Germinal center (tissue), 1 donor: ENCODE measurements at places on chromosomes 2 and 18.

DNA sequence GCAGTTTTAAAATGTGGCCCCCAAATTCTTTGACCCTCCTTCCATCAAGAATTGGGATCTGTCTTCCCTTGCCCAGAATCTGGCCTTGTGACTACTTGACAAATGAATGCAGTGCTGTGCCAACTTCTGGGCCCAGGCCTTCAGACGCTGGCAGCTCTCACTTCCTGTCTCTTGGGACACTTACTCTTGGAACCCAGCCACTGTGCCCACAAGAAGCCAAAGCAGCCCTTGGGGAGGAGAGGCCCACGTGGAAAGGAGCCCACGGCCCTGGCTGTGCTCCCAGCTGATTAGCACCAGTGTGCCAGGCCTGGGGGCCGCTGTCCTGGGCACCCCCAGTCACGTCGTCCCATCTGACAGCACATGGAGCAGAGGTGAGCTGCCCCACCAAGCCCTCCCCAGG is 56.6 kb downstream of the RPL37A start:
- DNase-seq: no peak

- DNase-seq: no peak
Observed at GRCh38 chr18:3663870-3664512, 214.0 kb downstream of the TGIF1 start.

DNA sequence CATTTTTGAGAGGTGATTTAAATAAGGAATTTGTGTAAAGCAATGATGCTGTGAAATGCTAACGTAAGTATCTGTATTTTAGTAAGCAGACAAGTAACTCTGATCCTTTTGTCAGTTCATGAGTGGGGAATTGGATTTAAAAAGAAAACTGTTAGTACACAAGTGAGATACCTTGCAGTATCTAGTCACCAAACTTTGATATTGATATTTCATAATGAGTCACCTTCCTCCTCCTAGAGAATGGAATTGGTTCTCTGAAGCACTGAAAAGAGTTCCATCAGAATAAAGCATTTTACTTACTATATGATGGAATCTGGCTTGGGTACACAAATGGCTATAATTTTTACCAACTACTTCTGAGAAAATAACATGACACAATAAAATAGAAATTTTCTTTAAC is 232.2 kb downstream of the ZNF804A start:
- DNase-seq: no peak

DNA sequence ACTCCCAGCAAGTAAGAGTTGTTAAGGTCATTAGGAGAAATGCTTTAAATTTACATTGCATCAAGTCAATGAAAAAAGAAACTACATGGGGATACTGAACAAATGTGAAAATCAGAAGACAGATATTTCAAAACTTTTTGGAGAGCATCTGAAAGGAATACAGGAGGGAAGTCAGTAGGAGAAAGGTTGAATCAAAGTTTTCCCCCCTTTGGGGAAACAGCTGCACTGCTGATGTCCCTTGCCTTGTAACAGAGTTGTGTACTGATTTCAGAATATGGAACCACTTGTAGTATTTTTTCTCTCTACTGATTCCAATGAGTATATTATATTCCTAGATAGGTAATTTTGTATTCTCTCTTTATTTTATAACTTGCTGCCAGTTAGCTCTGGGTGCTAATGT is 592.5 kb upstream of the ZEB2 start:
- no peak for DNase-seq

DNA sequence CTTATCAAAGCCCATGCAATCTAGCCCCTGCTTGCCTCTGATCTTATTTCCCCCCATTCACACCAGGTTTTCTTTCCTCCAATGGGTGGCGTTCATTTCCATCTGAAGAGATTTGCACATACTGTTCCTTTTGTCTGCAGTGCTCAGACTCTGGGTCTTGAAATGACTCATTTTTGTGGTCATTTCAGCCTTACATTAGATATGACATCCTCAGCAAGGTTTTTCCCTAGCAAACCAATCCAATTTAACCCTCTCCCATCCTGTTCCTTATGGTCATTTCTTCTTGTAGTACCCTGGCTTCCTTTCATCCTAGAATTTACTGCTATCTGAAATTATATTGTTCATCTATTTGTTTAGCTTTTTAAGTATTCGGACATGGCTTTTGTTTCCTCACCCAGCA is 42.5 kb upstream of the SCN1A start:
- no peak for DNase-seq

DNA sequence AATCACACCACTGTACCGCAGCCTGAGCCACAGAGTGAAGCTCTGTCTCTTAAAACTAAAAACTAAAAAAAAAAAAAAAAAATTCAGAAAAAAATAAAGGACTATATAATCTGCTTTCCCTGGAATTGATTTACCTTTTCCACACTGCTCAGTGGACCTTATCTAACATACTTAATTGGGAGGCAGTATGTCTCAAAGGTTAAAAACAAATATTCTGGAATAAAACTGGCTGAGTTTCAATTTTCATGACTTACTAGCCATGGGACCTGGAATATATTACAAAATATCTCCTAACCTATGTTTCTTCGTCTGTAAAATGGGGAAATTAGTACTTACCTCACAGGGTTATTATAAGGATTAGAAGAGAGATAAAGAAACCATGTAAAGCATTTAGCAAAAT is 11.8 kb downstream of the NCKAP1 start:
- no peak for DNase-seq

DNA sequence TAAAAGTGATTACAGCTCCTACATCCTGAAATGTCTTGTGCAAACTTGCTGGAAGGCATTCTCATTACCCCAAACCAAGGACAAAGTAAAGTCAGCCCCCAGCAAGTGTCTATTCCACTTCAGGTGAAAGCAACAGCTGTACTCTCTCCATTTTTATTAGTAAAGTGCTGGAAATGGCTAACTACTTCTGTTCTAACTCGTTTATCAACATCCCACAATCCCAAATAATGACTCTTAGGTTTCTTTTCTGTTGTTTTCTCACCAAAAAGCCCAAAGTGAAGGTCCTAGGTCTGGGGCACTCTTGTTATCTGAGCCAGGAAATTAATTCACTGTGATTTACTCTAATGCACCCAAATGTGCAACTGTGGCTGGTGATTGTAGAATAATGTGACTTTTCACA is 105.7 kb downstream of the LRRC30 start:
- DNase-seq: no peak

- DNase-seq: no peak
Observed at GRCh38 chr2:100643906-100644501, 81.2 kb downstream of the PDCL3 start.

DNA sequence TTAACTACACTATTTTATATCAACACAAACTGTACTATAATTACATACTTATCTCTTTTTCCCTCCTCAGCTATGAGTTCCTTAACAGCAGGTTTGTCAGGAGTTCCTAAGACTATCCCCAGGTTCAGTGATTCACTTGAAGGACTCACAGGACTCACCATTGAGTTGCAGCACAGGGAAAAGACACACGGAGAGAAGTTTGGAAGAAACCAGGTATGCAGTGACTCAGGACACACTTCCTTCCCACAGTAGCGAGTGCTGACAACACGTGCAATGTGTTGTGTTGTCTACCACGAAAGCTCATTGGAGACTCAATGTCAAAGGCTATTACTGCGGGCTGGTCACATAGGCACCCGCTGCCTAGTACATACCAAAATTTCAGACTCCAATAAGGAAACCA is 32.0 kb downstream of the MGAT4A start:
- DNase-seq: no peak

- no peak for DNase-seq
Observed at GRCh38 chr2:217934321-217935131, 68.3 kb downstream of the TNS1 start.

DNA sequence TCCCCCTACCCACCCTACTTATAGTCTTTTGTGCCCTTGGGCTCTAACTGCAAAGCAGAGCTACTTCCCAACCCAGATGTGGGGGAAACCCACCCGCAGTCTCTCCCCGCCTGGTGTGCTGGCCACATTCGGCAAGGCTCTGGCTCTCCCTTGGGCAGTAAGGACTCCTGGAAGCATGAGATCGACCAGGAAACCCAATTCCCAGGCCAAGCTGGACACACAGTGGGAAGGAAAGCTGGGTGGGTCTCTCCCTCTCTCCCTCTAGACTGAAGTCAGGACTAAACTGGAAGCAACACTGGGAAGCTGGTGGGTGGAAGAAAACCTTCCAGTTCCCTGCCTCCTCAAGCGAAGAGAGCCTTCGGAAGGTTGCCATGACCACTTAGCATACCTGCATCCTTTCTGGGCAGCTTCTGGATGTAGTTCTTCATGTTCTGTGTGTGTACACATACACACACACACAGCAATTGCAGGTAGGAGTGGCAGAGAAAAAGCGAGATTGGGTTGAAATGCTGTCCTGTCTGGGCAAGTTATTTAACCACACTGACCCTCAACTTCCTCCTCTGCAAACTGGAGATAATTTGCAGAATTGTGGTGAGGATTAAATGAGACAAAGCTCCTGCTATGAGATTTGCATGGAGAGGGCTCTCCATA is 33.9 kb downstream of the ZBTB7C start:
- DNase-seq: no peak

- no peak for DNase-seq
Observed at GRCh38 chr2:54422072-54422581, 34.0 kb upstream of the SPTBN1 start.

DNA sequence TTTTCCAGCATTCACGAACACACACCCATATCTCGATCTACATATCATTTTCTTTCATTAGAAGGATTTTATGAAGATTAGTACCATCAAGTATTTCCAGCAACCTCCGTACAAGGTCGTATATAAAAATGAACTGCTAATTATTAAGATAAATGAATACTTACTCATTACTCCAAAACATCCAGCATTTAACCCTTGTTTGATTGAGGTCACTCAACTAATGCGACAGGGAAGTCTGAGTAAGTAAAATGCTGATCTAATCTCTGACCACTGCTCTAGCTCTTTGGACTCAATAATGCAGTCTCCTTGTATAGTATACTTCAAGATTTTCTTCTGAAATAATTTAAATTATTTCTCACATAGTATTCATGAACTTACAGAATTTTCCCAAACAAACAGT is 2.0 kb downstream of the ABHD3 start:
- DNase-seq: no peak

- DNase-seq: no peak
Observed at GRCh38 chr2:16853088-16853487, 187.5 kb upstream of the CYRIA start.

- DNase-seq: no peak
Observed at GRCh38 chr2:134127496-134127895, 126.4 kb upstream of the MGAT5 start.

GRCh38 chr18:933082-933481 is 28.4 kb downstream of the ADCYAP1 start:
- DNase-seq: no peak

DNA sequence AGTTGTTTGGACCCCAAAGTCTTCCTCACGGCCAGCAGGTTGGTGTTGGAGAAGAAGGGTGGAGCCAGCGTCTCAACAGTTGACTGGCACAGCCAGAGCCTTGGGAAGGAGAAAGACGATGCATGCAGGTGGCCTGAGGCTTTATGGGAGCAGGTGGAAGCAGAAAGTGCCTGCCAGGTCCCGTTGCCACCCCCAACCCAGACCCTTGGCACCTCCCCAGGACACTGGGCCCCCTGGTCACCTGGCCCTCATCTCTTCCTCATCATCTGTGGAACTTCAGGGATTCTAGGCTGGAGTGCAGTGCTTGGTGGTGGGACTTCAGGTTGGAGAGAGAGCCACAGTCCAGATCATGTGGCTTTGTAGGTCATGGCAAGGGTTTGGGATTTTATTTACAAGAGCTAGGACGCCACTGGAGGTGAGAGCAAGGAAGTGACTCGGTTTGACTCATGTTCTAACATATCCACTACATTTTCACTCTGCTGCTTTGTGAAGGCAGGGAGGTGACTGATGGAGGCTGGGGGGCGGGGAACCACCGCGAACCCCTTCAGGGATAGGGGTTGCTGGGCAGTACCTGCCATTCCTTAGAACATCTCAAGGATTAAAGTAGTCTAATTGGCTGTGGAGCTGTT is 62.5 kb upstream of the B3GNT7 start:
- no peak for DNase-seq

GRCh38 chr2:111157798-111158197 is 37.1 kb downstream of the BCL2L11 start:
- peak; percentile 81 for DNase-seq

DNA sequence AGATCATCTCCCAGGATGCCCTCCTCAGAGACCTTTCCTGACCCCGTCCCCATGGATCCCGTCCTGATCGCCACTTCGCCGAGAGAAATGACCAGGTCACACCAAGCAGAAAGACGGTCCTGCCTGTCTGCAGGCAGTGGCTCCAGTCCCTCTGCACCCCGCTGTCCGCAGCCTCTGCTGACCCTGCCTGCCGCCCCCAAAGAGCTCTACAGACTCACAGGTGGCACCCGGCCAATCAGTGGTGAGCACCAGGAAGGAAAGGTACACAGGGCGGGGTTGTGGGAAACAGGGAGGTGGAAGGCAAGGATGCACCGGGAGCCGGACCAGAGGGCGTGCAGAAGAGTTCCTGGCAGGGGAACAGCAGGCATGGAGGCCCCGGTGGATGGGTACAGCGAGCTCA is 94.8 kb downstream of the NDUFA10 start:
- DNase-seq: no peak

DNA sequence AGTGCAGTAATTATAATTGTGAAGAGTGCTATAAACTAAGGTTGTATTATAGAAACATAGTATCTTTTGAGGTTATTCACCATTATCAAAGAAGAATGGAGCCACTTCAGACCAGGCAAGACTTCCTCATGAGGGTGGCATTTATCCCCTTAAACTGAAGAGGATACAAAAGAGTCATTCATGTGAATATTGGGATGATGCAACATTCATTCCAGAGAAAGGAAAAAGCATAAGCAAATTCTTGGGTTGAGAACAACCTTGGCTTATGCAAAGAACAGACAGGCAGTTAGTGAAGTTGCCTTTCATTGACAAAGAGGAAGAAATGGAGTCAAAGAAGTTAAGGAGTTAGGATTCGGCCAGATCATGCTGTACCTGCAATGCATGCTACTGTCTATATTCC is 682.5 kb downstream of the MBD2 start:
- no peak for DNase-seq

DNA sequence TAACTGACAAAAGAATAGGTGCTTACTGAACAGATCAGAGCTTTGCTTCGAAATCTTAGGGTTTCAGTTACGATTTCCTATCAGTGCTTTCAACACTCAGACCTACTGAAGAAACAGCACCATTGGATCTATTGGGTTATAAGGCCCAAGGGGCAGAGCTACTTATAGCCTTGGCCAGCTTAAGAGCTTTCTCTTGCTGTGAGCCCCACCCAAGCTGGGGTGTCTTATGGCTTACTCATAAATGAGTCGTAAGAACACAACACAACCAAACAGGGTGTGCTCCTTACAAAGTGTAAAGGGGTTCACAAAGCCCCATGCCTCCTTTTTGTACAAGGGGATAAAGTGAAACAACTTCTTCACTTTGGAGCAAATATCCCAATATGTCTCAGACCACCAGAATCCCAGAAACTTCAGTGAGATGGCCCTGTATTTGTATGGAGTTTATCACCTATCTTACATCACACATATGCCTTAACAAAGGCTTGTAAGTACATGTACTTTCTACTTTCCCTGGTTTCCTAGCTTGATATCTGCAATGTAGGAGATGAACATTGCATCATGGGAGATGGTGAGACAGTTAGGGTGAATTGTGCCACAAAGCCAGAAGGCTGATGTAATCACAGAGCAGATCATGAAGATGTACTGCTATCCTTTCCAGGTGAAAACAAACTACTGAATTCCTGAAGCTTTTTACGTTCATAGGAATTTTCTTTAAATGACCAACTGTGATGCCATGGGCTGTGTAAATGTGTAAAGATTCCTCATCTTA is 115.5 kb upstream of the GLI2 start:
- no peak for DNase-seq
